ENCODE measurements at places on chromosomes 3 and 15. TPM values are rescaled to one million over a fixed set of nuclear protein-coding genes. Genes with fewer than 3 reads are reported as not detected.

DCP1A gene
- 12.4 TPM for total RNA-seq

BSN gene
- total RNA-seq = under 0.01 TPM

DLL4 gene
- 0.66 TPM for total RNA-seq

ZNF502 gene
- 5.8 TPM for total RNA-seq

SMC4 gene
- total RNA-seq = 164 TPM

ZIC4 gene
- total RNA-seq = not detected

NOX5 gene
- total RNA-seq = 0.25 TPM

CD200R1 gene
- total RNA-seq = not detected

ARL6IP5 gene
- 103 TPM for total RNA-seq

VGLL3 gene
- 11.2 TPM for total RNA-seq

CADM2 gene
- not detected for total RNA-seq

ALDH1L1 gene
- 0.25 TPM for total RNA-seq

GPR160 gene
- total RNA-seq = 0.50 TPM
